OCI-LY7 (cell line): ENCODE measurements at places on chromosomes 5 and 9. TPM values are rescaled to one million over a fixed set of nuclear protein-coding genes. Genes with fewer than 3 reads are reported as not detected.

Gene UBE2QL1
- total RNA-seq = not detected in 2 replicates

- DNase-seq = no peak
These were observed 107.6 kb upstream of the CPEB4 start for GRCh38 chr5:173780235-173781234.

DNA sequence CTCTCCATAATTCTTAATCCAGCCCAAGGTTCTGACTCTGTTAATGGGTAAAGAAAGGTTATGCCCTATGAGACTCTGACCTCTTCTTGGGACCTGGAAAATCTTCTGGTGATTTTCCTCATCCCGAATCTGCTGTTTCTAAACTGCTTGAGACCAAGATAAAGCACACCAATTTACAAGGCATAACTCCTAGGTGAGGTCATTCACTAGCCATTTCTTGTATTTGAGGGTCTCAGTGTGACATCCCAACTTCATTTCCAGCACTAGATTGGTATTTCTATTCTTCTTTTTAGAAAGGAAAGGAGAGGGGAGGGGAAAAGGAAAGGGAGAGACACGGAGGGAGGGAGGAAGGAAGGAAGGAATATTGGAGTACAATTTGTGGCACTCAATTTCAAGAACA, 51.6 kb downstream of the SLC1A1 start:
- DNase-seq = no peak

GRCh38 chr5:33903118-33903517, 11.3 kb upstream of the ADAMTS12 start:
- no peak for DNase-seq

Gene MZB1
- total RNA-seq = 727 and 819 TPM in 2 replicates

- no peak for DNase-seq
These were observed 710 bp downstream of the WNK2 start for GRCh38 chr9:93184432-93185265.

DNA sequence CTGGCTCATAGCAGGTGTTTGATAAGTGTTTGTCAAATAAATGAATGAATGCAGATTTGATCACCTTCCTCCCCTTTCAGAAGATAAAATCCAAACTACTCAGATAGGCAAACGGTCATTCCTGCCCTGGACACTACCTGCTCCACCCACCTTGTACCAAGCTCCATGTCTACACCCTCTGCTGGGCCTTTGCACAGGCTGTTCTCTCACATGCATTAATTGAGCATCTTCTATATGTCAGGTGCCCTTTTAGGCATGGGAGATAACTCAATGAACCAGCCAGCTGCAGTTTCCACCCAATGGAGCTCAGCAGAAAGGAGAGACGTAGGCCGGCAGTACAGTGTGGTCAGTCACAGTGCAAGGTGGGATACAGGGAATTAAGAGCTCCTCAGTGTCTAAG, 102.3 kb upstream of the CPEB4 start:
- DNase-seq = no peak

Gene NMUR2
- total RNA-seq = not detected in 2 replicates

GRCh38 chr5:143262393-143263174, 140.9 kb downstream of the NR3C1 start:
- no peak for DNase-seq

Gene DDX4
- not detected in 2 replicates for total RNA-seq

Gene ZNG1E
- 101 and 104 TPM in 2 replicates for total RNA-seq

DNA sequence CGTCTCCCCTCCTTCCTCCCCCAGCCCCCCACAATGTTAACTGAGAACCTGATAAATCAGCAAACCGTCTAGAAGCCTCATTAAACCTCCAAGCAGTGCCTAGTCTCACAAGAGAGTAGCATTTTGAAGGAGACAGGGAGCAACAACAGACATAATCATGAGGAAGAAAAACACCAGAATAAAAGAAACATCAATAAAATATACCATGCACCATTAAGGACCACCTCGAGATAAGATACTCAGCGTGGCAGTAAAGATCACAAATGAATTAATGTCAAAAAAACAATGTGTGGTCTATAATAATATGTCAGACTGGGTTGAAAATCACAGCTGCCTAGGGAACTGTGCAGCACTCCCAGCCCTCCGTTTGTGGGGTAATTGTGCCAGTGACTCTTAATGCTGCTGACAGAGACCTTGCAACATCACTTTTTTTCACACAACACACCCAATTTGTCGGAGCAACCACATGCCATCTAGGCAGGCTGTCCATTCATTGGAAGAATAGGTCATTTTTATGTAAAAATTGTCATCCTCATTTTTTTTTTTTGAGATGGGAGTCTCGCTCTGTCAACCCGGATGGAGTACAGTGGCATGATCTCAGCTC, 450.8 kb upstream of the WWC1 start:
- DNase-seq = no peak

DNA sequence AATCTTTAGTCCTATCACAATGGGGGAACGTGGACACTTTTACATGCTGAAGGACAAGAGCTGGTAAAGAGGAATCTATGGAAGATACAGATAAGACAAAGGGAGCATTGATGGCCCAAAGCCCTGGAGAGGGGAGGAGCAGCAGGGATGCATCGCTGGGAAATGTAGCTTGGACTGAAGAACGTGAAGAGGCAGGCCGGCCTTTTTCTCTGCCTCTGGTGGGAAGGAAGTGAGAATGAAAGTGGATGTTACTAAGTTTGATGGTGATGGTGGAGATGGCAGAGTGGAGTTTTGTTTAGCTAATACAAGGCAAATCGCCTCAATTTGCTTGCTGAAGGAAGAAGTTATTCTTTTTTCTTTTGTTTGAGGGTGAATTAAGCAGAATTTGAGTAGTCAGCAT, 124.6 kb upstream of the TAF11L2 start:
- peak; percentile 14 for DNase-seq

DNA sequence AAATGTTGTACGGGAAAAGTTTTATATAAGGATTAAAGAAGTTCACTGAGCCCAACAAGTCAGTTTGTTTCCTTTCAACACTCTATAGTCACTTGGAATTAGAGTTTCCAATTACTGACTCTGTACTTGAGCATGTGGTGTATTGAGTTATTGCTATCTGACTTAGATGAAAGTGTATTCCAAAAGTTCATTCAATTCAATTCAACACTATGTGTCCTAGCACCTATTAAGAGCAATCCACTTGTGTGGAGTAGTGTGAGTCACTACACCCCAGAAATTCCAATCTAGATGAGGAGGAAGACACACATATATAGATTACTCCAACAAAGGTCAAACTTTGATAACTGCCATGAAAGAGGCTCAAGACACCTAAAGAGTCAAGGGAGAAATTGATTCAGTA, 98.2 kb upstream of the SLCO6A1 start:
- no peak for DNase-seq

DNA sequence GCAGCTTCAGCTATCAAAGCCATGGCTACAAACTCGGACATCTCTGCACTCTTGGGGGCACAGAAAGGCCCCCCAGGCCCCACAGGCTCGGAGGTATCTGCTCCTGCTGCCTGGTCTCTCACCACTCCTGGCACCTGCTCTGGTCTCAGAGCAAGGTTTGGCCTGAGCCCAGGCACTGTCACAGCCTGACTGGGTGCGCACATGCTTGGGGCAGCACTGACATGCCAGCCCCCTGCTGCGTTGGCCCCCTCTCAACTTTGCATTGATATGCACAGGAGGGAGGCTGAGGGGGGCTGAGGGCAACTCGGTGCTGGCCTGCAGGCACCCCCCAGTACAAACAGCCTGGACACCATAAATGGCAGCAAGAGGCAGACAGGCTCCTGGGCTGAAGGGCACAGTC, 27.1 kb upstream of the GHR start:
- DNase-seq = no peak

GRCh38 chr9:88399966-88400365, 11.7 kb downstream of the SPIN1 start:
- no peak for DNase-seq

Gene HMGCR
- total RNA-seq = 93.3 and 124 TPM in 2 replicates
